Right renal pelvis (tissue), 4 donors: ENCODE measurements at places on chromosomes 4 and X.

DNA sequence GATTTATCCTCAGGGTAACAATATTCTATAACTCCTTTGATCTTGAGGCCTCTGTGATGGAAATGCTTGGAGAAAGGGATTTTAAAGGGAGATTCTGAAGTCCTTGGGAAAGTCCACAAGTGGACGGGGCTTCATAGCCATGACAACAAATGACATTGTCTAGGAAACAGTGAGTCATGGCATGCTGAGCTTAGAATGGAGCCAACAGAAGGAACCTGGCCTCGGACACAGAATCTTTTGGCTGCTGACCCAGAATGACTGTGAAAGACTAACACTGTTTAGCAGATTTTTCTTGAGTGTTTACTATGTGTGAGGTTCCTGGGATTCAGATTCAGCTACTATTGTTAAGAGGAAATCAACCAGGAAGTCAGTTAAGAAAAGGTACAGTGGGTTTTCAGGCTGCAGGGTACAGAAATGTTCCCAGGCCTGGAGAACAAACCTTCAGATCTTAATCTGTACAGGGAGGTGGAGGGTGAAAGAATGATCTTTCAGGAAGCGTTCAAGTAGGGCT, 18.1 kb upstream of the CXCL2 start:
- DNase-seq: no peak

DNA sequence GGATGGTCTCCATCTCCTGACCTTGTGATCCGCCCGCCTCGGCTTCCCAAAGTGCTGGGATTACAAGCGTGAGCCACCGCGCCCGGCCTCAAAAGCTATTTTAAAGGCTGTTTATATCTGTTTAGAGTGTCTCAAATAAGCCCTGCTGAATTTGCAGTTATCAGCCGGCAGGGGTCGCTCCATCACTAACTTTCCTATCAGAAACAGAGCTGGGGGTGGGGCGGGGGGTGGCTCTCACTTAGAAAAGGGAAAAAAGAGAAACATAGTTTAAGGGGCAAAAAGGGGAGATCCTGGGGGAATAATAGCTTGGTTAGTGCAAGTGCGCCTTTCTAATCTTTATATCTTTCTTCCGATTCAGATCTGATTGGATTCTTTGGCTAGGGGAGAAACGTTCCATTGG, 450.7 kb downstream of the UBE2NL start:
- DNase-seq: no peak

DNA sequence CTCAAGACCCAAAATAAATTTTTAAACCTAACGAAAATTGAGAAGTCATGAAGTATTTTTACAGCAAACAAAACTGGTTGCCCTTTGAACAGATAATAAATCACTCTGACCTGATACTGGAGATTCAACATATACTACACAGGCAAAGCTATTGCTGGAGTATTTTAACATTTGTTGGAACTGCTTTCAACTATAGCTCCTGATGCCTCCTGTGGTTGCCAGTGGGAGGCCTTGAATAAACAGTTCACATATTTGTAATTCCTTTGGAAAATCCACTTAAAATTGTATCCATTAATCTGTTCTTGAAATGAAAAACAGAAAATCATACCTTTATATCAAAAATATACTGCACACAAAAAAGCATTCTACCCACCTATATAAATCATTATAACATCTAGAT, 605.1 kb downstream of the KCTD8 start:
- DNase-seq: no peak

DNA sequence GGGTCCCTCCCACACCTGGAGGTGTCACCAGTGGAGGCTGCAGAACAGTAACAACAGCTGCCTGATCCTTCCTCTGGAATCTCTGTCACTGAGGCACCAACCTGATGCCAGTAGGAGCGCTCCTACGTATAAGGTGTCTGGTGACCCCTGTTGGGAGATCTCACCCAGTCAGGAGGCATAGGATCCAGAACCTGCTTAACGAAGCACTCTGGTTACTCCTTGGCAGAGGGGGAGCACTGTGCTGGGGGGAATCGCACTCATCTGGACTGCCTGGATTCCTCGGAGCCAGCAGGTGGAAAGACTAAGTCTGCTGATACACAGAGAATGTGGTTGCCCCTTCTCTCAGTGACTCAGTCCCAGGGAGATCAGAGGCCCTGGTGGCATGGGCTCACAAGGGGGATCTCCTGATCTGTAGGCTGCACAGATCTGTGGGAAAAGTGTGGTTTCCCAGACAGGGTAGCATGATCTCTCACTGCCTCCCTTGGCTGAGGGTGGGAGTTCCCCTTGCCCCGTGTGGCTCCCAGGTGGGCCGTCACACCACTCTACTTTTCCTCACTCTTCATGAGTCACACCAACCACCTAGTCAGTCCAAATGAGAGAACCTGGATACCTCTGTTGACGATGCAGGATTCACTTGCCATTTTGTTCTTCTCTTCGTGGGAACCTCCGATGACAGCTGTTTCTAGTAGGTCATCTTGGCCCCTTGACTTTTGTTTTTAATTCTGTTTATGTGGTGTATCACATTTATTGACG, 305.9 kb downstream of the IDS start:
- DNase-seq: no peak

GRCh38 chrX:154494715-154495114, 4.3 kb upstream of the SLC10A3 start:
- DNase-seq: no peak

- DNase-seq: no peak
Measured at GRCh38 chrX:10602646-10603045, 17.7 kb downstream of the MID1 start.

DNA sequence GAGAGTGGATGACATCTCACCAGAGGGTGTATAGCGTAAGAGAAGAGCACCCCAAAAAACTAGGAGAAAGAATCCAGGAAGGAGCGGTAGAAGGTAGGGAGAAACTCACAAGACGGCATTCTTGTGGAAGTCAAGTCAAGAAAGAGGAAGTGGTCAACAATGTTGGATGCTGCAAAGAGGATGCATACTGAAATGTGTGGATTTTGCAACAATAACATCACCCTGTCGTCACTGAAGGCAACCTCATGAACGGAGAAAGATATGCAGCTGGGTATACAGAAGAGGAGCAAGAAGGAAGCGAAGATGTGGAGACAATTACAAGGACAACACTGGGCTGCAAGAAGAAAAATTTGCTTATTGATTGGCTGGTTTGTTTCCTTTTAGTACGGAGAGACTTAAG, 11.4 kb upstream of the TAPT1 start:
- DNase-seq: no peak

GRCh38 chrX:140141444-140142029, 176.2 kb upstream of the CXorf66 start:
- DNase-seq: peak; percentile 1

- DNase-seq: no peak
Measured at GRCh38 chr4:7251321-7251720, 59.0 kb downstream of the SORCS2 start.

DNA sequence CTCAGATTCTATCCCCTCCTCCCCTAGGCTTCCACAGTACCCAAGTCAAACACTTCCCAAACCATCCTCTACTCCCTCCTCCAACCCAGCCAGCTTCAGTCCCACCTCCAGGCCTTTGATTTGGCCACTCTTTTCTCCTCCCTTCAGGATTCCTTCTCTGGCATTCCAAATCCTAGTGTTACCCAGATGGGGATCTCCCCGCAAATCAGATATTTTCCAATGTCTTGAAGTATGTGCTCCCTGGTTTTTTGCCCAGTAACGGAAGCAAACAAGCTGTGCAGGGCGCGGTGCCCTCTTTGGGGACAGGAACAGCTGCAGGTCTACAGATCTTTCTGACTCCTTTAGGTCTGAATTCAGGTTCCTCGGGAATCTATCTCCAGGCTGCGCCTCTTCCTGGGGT, 2.2 kb upstream of the SYN1 start:
- no peak for DNase-seq

- DNase-seq: no peak
Measured at GRCh38 chrX:137052643-137053235, 18.9 kb upstream of the GPR101 start.

GRCh38 chr4:21535898-21536297, 412.7 kb downstream of the KCNIP4 start:
- DNase-seq: no peak

- DNase-seq: peak; percentile 5
Measured at GRCh38 chr4:172202480-172203076, 389.4 kb downstream of the GALNTL6 start.

- no peak for DNase-seq
Measured at GRCh38 chr4:89567936-89568335, 260.3 kb upstream of the GPRIN3 start.

GRCh38 chr4:650951-651883, 22.9 kb downstream of the ATP5ME start:
- no peak for DNase-seq

DNA sequence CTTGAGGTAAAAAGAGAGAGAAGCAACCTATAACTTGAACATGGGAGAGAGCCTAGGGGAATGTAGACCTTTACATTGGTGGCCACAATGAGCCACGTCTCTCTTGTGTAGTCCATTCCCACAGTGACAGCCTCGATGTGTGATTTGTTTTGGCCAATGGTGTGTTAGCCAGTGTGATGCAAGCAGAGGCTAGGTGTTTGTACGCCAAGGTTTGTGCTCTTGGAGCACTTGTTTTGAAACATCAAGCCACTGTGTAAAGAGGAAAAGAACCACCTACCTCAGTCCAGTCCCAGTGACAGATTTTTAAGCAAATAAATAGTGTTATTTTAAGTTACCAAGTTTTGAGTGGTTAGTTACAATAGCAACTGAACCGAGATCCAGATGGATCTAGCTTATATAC, 23.9 kb upstream of the TMEM192 start:
- no peak for DNase-seq

- DNase-seq: no peak
Measured at GRCh38 chr4:1834047-1834775, 21.7 kb downstream of the LETM1 start.

GRCh38 chr4:8675383-8675782, 82.8 kb downstream of the CPZ start:
- peak; percentile 15 for DNase-seq

DNA sequence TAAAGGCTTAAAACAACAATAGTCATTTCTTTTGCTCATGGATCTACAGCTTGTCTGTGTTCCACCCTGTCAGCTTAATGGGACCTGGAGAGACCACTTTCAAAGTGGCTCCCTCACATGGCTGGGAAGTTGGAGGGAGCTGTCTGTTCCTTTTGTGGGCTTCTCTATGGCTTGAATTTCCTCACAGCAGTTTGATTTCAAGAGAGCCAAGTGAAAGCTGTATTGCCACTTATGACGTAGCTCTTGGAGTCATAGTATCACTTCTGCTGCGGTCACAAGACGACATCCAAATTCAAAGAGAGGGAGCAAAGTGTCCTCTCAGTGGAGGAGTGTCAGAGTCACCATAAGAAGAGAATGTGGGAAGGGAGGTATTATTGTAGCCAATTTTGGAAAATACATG, 22.7 kb upstream of the ACSL1 start:
- no peak for DNase-seq

- no peak for DNase-seq
Measured at GRCh38 chrX:41409006-41409405, 38.1 kb upstream of the NYX start.

DNA sequence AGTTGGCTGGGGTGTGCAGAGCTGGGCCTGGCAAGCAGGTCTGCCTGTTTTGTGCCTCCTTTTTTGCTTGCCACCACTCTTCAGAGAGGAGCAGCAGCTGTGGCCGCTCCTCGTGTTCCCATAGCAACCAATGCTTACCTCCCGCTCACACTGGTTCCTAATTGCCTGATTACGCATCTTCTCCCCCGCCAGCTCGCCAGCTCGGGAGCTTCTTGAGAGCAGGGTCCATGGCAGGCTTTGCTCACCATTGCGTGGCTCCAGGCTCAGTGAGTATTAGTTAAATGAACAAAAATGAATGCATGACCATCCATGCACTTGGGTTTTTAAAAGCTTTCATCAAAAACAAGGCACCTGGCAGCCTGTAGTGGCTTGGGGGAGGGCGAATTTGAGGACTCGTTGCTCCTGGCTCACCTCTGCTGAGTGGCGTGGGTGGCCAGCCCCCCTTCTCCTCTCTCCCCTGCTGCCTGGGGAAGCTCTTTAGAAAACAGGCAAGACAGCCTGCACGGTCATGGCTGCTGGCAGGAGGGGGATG, 14.2 kb upstream of the PJA1 start:
- DNase-seq: peak; percentile 58

GRCh38 chr4:143396695-143397094, 60.0 kb downstream of the GAB1 start:
- DNase-seq: no peak

- DNase-seq: no peak
Measured at GRCh38 chrX:149462849-149463248, 42.3 kb downstream of the IDS start.

- DNase-seq: no peak
Measured at GRCh38 chrX:134679644-134680043, 21.4 kb upstream of the PLAC1 start.

DNA sequence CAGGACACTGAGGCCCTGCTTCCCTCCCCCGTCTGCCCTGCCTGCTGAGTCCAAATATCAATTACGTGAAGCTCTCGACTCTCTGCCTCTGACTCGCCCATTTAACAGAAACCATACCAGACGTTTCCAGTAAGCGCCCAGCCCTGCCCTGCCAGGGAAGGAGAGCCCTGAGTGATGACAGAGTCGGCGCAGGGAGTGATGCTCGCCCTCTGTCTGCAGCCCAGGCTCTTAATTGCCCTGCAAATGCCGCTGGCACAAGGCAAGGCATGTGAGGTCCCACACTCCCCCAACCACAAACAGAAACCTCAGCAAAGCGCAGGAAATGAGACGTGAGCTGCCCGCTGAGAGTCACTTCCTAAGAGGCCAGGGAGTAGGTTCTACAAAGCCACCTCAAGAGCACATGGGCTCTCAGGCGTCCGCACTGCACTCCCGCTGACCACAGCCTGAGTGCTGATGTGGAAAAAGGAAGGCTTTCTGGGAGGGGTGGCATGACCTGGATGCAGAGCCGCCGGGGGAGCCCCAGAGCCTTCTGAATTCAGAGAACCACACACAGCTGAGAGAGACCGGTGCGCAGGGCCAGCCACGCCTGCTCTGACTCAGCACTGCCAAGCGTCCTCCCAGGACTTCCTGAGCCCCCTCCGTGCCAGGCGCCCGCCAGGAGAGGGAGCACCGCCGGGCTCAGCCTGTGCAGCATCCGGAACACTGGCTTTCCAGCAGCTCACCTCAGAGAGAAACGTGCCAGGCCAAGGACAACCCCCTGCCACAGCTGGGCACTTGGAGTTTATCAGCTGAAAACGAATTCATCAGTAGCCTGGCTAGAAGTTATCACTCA, 5.3 kb downstream of the ZFYVE28 start:
- DNase-seq: no peak

DNA sequence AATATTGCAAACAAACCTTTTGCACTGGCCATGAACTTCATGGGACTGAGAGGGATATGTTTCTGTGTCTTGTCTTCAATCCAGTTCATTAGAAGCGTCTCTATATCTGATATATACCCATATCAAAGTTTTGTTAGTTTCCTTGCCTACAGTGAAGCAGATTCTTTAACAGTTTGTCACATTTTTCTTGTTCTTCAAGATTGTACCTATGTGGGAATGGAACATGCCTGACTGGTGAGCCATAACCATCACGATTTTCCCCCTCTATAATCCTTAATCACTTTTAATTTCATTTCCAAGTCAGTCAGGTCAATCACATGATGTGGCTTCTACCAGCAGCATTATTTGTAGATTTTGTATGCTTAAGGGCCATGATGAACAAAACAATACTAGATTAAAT, 197.1 kb upstream of the PDE5A start:
- no peak for DNase-seq
